GM12892 (cell line): ENCODE measurements at places on chromosomes 11 and 22.

GRCh38 chr11:64305691-64306562 is 603 bp downstream of the ESRRA start:
- no peak for DNase-seq

- DNase-seq = no peak
These were observed 106.5 kb upstream of the GRAMD1B start for GRCh38 chr11:123323568-123323967.

DNA sequence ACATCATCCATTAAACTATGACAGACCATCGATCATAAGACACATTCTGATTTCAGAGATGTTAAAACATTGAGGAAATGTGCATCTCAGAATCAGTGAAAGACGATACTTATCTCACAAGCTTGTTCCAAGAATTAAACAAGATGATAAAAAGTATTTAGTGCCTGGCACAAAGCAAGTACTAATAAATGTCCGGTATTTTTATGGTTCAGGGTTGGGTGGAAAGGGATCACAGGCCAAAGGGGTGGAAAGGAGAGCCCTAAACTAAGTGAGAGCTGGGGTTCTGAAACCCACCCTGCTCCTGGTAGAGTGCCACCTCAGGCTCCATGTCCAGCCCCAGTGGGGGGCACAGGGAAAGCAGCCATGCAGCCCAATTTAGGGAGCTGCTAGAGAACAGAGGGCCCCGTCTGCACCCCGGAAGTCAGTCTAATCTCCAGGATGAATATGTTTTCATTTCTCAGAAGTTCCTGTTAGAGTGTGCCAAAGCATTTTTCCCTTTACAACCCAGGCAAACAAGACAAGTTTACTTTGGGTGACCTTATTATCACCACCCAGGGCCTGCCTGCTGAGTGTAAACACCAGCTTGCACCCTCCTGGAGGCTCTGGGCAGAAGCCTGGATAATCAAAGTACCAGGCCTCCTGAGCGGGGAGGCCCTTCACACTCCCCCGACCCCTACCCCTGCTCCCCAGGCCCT is 3.8 kb upstream of the CREB3L1 start:
- DNase-seq = no peak

- no peak for DNase-seq
These were observed 24.7 kb downstream of the ALG9 start for GRCh38 chr11:111846636-111847035.

- DNase-seq = no peak
These were observed 36.6 kb upstream of the UBASH3B start for GRCh38 chr11:122618927-122619326.

GRCh38 chr11:43392713-43393112 is 34.0 kb downstream of the TTC17 start:
- no peak for DNase-seq

DNA sequence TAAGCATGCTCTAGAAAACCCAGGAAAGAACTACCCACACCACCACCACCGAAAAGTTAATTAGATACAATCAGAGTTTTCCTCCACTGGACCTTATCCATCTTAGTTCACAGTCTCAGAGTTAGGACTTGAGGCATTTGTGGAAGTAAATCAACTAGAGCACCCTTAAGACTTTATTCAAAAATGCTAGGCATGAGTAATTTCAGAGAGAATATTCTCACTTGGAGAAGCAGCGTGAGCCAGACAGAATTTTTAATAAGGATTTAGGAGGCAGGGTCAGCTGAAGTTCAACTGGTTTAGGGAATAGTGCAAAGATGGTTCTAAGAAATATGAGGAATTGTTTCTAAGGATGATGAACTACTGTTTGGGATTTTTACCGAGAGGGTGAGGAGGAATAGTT is 1.2 kb upstream of the OLFML1 start:
- DNase-seq = no peak

GRCh38 chr11:84316866-84317555 is 1030.8 kb upstream of the CCDC90B start:
- no peak for DNase-seq

DNA sequence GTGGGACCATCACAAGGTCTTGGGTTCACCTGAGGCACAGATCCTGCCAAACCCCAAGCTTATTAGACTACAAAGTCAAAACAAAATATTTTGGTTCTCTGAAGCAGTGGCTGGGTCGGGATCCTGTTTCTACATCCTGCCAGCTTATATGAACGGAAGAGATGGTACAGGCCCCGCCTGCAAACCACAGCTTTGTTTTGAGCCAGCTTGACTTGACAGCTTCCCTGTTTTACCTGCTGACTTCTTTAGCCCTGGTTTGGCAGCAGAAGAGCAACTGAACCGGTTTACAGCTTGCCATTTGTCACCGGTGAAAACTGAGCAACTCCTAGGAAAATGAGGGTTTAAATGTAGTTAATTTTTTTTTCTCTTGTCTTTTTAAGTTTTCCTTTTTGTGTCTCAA is 11.4 kb downstream of the PACS1 start:
- DNase-seq = peak; percentile 52

- no peak for DNase-seq
These were observed 225.4 kb downstream of the CNTN5 start for GRCh38 chr11:99246199-99246598.

GRCh38 chr22:36619797-36620399 is 83.7 kb downstream of the CACNG2 start:
- no peak for DNase-seq
